IMR-90 (cell line): ENCODE measurements at places on chromosomes 1 and 21. TPM values are rescaled to one million over a fixed set of nuclear protein-coding genes. Genes with fewer than 3 reads are reported as not detected.

The FHL3 gene
- total RNA-seq: 7.2 and 11.5 TPM in 2 replicates

The CRYBG2 gene
- total RNA-seq: not detected in 2 replicates

The HES5 gene
- total RNA-seq: not detected in 2 replicates

The RAB25 gene
- total RNA-seq: not detected in 2 replicates

The MROH9 gene
- total RNA-seq: not detected in 2 replicates

The CFAP74 gene
- not detected in 2 replicates for total RNA-seq

The COL11A1 gene
- 5.2 and 10.0 TPM in 2 replicates for total RNA-seq

The CFHR5 gene
- total RNA-seq: not detected in 2 replicates

The GPR153 gene
- 1.7 and 1.8 TPM in 2 replicates for total RNA-seq

The FCMR gene
- not detected in 2 replicates for total RNA-seq

The ADGRL4 gene
- 3.2 and 8.6 TPM in 2 replicates for total RNA-seq

The NUF2 gene
- total RNA-seq: 18.5 and 23.6 TPM in 2 replicates

The AMY2B gene
- total RNA-seq: 0.72 and 1.1 TPM in 2 replicates

The GGPS1 gene
- 21.5 and 23.1 TPM in 2 replicates for total RNA-seq

The CLEC20A gene
- total RNA-seq: not detected in 2 replicates

DNA sequence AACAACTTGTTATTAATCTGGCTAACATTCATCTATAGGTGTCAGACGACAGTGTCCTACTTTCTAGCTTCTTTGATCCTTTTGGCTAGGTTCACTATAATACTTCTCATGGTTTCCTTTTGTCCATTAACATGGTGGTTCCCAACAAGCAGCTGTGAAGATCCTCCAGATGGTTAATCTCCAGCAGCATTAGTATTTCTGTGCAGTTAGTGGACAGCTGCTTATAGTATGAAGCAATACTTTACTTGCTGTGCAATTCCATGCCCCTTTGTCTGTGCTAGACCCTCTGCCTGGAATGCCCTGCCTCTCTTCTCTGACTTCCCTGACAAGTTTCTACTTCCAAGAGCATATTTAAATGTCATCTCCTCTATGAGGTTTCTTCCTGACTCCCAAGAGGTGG is 41.7 kb upstream of the ARHGAP29 start:
- peak; percentile 45 for DNase-seq

DNA sequence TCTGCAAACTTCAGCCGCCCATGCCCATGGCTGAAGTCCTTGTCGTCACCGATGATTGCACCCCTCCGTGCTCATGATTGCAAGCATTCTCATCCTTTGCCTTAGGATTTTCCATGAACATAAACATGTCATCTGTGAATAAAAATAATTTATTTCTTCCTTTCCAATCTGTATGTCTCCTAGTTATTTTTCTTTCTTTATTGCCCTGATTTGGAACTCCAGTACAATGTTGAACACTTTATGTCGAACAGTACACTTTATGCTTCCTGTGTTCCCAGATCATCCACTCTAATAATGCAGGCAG is 170.9 kb upstream of the SYT6 start:
- DNase-seq: no peak

DNA sequence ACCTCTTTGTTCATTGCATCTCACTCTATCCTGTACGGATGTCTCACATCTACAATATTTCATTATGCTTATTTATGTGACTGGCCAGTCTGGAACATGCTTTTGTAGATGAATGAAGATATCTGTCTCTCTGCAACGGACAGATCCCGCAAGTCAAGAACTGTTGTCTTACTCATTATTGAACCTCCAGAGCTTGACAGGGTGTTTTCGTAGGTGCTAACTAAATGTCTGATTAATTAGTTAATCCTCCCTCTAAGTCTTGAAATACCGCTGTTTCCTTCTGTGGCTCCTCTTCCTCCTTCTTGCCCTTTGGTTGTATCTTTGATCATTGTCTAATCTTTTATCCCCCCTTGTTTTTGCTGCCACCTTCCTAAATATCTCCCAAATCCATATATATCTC is 3.2 kb upstream of the C1orf162 start:
- no peak for DNase-seq

DNA sequence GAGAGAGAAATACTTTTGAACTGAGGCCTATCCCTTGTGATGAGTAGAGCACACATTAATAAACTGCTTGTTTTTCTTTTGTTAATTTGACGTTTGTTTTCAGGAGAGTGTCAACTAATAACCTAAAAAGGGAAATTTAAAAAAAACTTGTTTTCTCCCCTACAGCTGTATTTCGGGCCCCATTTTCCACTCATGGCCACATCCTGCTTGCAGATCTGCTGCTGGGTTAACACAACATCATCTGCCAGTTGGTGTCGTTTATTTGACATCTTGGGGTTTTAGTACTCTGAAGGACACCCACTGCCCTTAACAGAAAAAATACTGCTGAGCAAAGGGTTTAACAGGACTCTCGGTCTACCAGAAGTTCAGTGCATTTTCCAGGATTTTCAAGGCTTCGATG is 848 bp upstream of the PYHIN1 start:
- DNase-seq: no peak

GRCh38 chr1:19596065-19596713 is 47.9 kb upstream of the NBL1 start:
- peak; percentile 28 for DNase-seq

- DNase-seq: no peak
These were observed 190.7 kb downstream of the CENPF start for GRCh38 chr1:214793708-214794107.

DNA sequence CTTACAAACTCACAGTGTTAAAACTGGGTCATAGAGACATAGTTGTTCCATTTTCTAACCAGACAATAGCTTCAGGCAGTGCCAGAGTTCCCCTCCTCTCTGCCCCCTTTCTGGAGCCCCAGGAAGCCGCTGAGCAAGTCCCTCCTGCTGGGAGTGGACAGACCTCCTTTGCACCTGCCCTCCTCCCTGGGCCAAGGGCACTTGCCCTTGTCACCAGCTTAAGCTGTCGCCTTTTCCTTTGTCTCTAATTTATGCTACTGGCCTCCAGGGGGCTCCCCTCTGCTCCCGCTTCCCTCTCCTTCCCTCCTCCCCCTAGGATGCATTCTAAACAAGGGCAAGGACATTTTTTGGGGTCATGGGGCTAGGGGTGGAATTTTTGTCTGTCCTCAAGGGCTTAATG is 182.4 kb downstream of the MIS18A start:
- no peak for DNase-seq

DNA sequence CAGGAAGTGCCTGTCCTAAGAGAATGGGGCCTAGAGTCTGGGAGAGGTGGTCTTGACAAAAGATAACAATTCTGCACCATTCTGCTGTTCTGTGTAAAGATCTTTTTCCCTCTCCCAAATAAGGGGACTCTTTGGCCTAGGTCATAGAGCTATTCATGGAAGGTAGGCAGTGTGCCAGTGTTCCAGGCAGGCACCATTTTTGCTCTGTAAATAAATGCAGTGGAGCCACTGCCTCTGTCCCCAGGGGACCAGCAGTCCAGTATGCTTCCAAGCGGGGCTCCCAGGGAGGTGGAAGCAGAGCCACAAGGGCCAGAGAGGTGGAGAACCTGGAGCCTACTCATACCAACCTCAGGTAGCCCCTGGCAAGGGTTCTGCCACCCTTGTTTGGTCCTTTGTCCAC is 25.9 kb downstream of the KCNA2 start:
- no peak for DNase-seq

- peak; percentile 71 for DNase-seq
These were observed 143.2 kb downstream of the PBX1 start for GRCh38 chr1:164702216-164702615.

DNA sequence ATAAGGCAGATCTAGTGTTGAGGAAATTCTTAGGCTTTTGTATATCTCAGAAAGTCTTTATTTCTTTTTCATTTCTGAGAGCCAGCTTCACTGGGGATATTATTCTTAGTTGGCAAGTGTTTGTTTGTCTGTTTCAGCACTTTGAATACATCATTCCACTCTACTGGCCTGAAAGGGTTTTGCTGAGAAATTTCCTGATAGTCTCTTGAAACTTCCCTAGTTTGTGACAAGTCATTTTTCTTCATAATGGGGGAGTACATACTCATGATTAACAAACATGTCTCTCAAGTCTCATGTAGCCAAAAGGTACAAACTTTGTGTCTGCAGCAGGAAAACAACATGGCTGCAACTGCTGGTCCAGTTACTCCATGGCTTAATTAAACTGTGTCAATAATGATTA is 6.3 kb upstream of the KRTAP26-1 start:
- DNase-seq: no peak

DNA sequence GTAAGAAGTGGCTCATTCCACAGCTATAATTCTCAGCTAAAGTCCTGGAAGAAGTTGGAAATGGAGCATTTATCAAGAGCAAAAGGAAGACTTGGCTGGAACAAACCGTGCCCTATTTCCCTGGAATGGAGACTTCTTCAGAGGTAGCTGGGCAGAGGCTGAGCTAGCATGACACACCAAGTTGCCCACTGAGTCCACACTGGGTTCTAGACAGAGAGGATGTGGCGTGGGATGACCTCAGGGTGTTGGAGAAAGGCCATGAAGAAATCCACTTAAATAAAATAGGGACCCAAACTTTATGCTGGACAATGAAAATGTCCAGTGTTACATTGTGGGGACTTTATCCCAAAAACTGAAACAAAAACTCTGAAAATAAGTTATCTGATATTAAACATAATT is 116.2 kb downstream of the KCNJ6 start:
- no peak for DNase-seq

DNA sequence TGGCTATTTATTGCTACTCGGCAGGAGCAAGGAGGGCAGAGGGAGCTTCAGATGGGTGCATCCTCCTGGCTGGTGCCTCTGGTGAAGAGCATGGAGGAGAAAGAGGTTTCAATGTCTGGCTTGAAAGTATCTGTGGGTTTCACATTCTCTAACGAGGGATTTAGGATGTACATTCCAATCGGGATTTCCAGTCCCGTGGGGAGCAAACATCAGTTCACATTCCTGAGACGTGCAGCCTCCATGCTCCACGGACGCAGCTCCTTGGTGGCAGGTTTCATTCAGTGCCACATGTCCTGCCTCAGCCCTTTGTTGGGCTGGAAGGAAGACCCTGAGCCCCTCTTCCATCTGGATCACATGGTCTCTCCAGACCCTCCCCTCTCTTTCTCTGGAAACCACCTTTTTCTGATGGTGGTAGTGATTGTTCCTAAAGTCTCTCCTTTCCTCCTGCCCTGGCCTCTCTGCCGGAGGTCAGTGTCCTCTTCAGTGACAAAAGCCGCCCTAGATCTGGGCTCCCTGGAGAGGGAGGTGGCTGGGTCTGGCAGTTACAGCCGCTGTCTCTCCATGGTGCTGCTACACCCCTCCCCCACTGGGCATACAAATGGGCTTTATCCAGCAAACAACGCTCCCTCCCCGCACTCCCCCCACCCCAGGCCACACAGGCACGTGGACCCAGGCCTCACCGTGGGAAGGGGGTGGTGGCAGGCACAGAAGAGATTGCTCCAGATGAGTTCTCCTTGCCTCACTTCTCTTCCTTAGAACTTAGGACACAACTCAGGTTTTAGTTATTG is 826 bp upstream of the CA14 start:
- DNase-seq: no peak

- DNase-seq: peak; percentile 33
These were observed 42.6 kb downstream of the PCSK9 start for GRCh38 chr1:55081905-55082296.

- peak; percentile 63 for DNase-seq
These were observed 29.0 kb upstream of the KHDRBS1 start for GRCh38 chr1:31984419-31985347.

GRCh38 chr1:92485381-92486250 is 1.1 kb downstream of the GFI1 start:
- DNase-seq: no peak

GRCh38 chr1:34753163-34753562 is 1.7 kb upstream of the GJB5 start:
- DNase-seq: no peak

- no peak for DNase-seq
These were observed 312.7 kb upstream of the C1orf87 start for GRCh38 chr1:60386249-60386648.

GRCh38 chr21:14306126-14306907 is 76.6 kb downstream of the HSPA13 start:
- peak; percentile 3 for DNase-seq

- DNase-seq: no peak
These were observed 331.3 kb upstream of the SNX7 start for GRCh38 chr1:98330224-98330623.

GRCh38 chr1:52332411-52332810 is 33.6 kb downstream of the CC2D1B start:
- DNase-seq: no peak

GRCh38 chr1:108141621-108142020 is 58.5 kb downstream of the SLC25A24 start:
- peak; percentile 70 for DNase-seq

GRCh38 chr1:18947570-18947969 is 8.9 kb downstream of the IFFO2 start:
- no peak for DNase-seq
